ENCODE measurements at places on chromosomes 3 and 15. TPM values are rescaled to one million over a fixed set of nuclear protein-coding genes. Genes with fewer than 3 reads are reported as not detected.

The LINGO1 gene
- not detected for total RNA-seq

The SLC24A5 gene
- total RNA-seq = not detected

The CXCR6 gene
- 11.0 TPM for total RNA-seq

The GOLGA6B gene
- not detected for total RNA-seq

The FAM107A gene
- total RNA-seq = not detected

The COLQ gene
- total RNA-seq = 3.3 TPM

The SLC28A1 gene
- not detected for total RNA-seq

The MTMR10 gene
- total RNA-seq = 54.7 TPM

The PYGO1 gene
- not detected for total RNA-seq

The RASGRP1 gene
- total RNA-seq = 65.2 TPM

The BTD gene
- 11.3 TPM for total RNA-seq

The BMF gene
- total RNA-seq = 11.2 TPM

The CPNE9 gene
- not detected for total RNA-seq

The GOLGA8J gene
- not detected for total RNA-seq

The TEX55 gene
- not detected for total RNA-seq

The KBTBD13 gene
- total RNA-seq = not detected

The SPSB4 gene
- not detected for total RNA-seq

The TMC3 gene
- total RNA-seq = not detected

The THAP10 gene
- total RNA-seq = not detected

The SH2D7 gene
- total RNA-seq = not detected

The OR4M2 gene
- total RNA-seq = not detected

The ITGA11 gene
- total RNA-seq = not detected

The P4HTM gene
- total RNA-seq = 41.8 TPM

The SPATA12 gene
- not detected for total RNA-seq
